ENCODE measurements at places on chromosomes 12 and 14.

- DNase-seq = no peak
Observed at GRCh38 chr12:2957816-2958431, 1.3 kb upstream of the TEAD4 start.

DNA sequence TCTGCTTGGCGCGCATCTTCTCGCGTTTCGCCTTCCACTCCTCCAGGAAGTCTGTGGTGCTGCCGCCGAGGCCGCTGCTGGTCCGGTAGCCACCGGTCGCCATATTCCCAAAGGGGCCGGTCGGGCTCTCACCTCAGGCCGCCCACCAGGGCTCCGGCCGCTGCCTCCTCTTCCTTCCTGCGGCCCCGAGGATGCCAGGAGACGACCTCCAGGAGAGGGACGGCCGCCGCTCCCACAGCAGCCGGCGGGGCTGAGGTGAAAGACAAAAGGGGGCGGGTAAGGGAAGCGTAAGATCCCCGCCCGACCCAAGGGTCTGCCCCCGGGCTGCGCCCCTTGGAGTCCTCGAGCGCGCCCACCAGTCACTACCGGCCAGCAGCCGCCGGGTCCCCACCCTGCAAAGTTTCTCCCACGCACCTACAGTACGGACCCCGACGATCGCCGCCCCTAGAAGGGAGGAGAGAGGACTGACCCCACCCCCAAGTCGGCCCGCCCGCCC, 574 bp downstream of the PAWR start:
- DNase-seq = no peak

DNA sequence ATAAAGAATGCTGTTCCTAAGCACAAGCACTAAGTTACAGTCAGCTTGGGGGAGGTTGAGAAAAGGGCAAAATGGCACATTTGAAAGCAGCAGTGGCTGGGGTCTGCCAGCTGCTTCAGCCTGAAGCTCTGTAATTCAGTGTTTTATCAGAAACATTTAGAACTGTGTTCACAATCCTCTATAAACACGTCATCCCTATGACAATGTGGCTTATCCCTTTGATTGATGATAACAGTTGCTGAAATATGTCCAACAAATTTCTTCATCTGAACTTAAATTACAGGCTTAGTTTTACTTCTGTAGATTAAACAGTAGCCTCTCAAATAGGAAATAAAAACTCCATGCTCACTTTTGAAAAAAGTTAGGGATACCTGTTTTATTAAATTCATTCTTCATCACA, 108.8 kb downstream of the VEZT start:
- DNase-seq = no peak

DNA sequence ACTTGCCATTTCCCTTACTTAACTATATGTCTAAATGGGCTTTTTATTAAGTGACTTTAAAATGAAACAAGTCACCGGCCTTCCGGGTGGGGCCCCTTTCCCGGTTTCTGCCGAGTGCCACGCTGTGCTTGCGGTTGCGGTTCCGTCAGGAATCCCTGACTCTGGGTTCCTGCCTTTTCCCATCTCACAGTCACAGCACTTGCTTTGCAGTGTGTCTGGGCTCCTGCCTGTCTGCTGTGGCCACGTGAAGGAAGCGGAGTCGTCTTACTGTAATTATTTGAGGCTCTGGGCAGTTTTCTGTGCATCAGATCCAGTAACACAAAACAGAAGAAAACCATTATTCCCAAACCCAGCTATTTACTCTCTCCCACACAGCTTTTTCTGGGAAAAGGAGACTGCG, 44.0 kb upstream of the FRMD6 start:
- no peak for DNase-seq

- no peak for DNase-seq
Observed at GRCh38 chr14:93105362-93105761, 10.4 kb downstream of the ITPK1 start.

DNA sequence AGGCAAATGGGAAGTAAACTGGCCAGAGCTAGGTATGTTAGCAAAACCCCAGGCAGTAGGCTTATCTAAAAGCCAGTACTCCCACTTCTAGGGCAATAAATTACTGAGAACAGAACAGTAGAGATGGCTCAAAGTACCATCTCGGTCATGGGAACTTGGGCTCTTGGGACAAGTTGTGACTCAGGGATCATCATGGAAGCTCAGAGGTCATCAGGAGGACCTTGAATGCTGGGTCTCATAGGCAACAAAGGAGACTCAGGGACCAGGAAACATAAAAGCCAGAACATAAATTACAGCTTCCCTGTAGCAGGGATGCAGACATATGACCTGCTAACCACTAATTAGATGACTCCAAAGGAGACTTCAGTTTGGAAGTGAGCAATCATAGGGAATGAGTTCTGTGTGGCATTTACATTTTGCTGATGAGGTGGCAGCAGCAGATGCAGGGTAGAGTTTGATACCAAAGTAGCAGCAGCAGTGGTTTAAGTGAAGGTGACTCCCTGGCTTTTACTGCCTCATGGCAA, 97.6 kb upstream of the SCAF11 start:
- no peak for DNase-seq

GRCh38 chr14:61221906-61222305, 59.2 kb downstream of the TMEM30B start:
- no peak for DNase-seq

- DNase-seq = no peak
Observed at GRCh38 chr14:41235466-41235865, 371.2 kb upstream of the LRFN5 start.

DNA sequence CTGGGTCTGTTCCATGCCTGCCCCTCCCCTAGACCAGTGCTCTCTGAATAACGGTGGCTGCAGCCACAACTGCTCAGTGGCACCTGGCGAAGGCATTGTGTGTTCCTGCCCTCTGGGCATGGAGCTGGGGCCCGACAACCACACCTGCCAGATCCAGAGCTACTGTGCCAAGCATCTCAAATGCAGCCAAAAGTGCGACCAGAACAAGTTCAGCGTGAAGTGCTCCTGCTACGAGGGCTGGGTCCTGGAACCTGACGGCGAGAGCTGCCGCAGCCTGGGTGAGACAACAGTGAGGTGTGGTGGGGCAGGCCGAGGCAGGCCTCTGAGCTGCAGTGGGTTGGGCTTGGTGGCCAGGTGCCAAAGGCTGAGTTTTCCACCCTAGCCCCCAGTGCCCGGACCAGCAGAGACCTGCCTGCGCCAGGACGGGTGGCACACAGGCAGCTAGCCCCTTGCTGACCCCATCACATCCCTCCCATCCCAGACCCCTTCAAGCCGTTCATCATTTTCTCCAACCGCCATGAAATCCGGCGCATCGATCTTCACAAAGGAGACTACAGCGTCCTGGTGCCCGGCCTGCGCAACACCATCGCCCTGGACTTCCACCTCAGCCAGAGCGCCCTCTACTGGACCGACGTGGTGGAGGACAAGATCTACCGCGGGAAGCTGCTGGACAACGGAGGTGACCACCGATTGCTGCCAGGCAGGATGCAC, 28.2 kb upstream of the LRP1-AS start:
- peak; percentile 85 for DNase-seq

DNA sequence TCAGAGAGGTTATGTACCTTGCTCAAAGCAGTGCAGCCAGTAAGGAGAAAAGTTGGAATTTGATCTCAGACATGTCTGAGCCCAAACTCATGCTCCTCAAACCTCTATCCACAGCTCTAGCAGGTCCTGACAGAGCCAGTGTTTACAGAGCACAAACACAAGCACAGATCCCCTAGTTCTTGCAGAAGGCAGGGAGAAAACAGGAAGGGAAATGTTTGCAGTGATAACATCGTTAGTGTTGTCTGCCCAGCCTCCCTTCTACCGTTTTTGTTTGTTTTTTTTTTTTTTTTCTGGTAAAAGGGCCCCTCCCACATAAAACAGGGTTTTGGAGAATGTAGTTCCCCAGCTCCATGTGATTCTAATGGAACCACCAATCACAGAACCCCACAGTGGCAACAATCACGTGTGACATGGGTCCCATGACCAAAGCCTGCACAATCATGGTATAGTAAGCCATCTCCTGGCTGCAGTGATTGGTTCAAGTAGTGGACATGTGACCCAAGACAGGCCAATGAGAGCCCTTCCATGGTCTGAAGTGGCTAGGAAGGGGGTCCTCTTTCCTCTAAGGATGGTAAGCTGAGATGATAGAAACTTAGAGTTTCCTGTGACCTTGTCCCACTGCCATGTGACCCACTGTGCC, 513.4 kb downstream of the MED13L start:
- DNase-seq = no peak

DNA sequence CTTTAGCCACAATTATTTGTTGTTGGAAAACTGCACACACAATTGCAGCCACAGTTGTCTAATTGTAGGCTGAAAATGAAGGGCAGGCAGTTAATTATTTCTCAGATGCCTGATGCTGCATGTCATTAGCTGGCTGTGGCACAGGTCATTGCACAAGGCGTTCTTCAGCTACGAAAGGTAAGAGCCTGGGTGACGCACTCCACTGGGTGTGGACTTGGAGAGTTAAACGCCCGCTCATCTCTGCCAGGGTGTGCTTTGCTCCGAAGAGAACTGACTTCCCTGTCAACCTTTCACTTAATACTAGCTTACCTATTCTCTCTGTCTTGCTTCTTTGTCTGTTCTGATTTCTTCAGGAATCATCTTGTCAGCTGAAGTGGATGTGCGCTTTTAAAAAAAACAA, 91.4 kb upstream of the CPM start:
- peak; percentile 7 for DNase-seq

GRCh38 chr14:74667758-74668157, 45.1 kb downstream of the AREL1 start:
- DNase-seq = no peak

GRCh38 chr14:44763356-44763755, 198.4 kb downstream of the KLHL28 start:
- DNase-seq = no peak

GRCh38 chr12:67732857-67733256, 84.3 kb downstream of the DYRK2 start:
- no peak for DNase-seq

GRCh38 chr12:11553871-11554533, 95.5 kb upstream of the ETV6 start:
- peak; percentile 49 for DNase-seq

DNA sequence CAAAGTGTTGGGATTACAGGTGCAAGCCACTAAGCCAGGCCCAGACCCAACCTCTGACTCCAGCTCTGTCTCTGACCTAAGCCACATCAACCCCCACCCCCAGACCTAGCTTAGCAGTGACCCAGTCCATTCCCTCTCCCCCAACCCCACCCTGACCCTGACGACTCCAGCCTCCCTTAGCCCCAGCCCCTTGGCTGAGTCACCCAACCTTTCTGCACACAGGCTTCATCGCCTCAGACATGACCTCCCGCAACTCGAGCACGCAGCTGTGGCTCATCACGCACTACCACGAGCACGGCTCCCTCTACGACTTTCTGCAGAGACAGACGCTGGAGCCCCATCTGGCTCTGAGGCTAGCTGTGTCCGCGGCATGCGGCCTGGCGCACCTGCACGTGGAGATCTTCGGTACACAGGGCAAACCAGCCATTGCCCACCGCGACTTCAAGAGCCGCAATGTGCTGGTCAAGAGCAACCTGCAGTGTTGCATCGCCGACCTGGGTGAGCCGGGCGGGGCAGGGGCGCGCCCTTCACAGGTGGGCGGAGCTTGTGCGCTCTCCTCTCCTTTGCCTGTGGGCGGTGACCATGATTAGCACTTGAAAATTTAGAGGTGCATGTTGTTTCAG, 7.8 kb downstream of the ACVRL1 start:
- no peak for DNase-seq

DNA sequence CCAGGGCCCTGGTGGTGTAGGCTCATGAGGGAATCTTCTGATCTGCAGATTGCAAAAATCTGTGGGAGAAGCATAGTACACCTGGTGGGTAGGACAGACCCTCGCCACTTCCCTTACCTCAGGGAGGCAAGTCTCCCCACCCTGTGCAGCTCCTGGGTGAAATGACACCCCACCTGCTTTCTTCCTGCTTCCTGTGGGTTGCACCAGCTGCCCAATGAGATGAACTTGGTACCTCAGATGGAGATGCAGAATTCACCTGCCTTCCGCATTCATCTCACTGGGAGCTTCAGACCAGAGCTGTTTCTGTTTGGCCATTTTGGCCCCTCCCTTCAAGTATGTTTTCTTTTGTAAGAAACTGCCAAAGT, 4.7 kb downstream of the CLEC2D start:
- DNase-seq = no peak

DNA sequence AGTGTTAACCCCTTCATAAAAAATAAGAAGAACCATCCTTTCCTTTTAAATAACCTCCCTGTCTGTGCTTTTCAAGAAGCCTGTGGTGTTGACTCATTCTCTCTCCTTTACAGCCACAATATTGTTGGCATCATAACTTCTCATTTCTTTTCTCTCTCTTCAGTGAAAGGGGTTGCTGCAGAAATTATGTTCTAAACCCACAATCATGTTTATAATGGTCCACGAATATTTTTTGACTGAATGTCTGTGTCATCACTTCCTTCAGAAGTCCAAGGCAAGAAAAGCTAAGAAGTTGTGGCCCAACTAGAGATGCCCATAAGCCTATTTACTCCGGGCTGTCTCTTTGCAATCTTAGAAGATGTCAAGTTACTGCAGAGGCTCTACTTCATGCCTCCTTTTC, 488.3 kb downstream of the APAF1 start:
- no peak for DNase-seq

GRCh38 chr12:70094467-70094866, 148.8 kb upstream of the CNOT2 start:
- no peak for DNase-seq

- no peak for DNase-seq
Observed at GRCh38 chr12:127145929-127146789, 1120.8 kb upstream of the TMEM132C start.

- peak; percentile 98 for DNase-seq
Observed at GRCh38 chr12:100266585-100266834, 369 bp downstream of the DEPDC4 start.

GRCh38 chr12:114938487-114939210, 254.7 kb upstream of the TBX3 start:
- DNase-seq = peak; percentile 65

DNA sequence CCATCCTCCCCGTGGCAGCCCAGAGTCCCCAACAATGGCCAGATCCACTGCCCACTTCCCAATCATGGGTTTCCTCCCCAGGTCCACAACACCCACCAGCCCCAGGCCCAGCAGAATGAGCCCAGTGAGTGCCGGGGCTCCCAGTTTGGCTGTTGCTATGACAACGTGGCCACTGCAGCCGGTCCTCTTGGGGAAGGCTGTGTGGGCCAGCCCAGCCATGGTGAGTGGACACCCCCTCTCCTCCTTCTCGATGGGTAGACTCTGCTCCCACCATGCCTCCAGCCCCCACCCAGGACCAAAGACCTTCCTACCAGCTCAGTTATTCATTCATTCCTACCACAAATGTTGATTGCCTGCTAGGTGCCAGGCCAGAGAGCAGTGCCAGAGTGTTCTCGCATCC, 23.8 kb downstream of the PAPLN start:
- no peak for DNase-seq

Measured in nephron progenitor cell (in vitro differentiated cells).